ENCODE measurements at places on chromosomes 1 and 21.

- DNase-seq = peak; percentile 81
Measured at GRCh38 chr1:84077476-84078107, 66.5 kb upstream of the PRKACB start.

GRCh38 chr1:246065592-246065991, 441.5 kb downstream of the SMYD3 start:
- no peak for DNase-seq

DNA sequence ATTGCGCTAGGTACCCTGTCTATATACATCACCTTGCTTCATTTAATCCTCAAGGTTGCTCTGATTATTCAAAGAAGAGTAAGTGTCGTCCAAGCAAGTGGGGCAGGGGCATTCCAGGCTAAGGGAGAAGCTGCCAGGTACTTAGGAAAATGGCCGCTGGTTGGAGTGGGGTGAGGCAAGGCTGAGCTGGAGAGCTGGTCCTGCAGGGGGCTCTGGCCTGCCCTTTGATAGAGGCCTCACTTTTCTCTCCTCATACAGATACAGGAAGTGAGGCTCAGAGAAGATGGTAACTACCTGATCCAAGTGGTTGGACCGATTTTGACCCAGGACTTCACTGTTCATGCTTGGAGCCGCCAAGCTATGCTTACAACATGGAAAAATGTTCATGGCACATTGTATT, 86.9 kb upstream of the ZBTB40 start:
- DNase-seq = no peak

- no peak for DNase-seq
Measured at GRCh38 chr1:109929170-109929569, 18.5 kb downstream of the CSF1 start.

- DNase-seq = no peak
Measured at GRCh38 chr1:47623557-47623940, 185.7 kb downstream of the FOXD2 start.

GRCh38 chr1:234980291-234980644, 148.4 kb downstream of the TOMM20 start:
- no peak for DNase-seq
